ENCODE measurements at places on chromosomes 16 and 17.

- no peaks in the 10 kb centered on the region for H3K36me3 ChIP-seq
- no peaks in the 10 kb centered on the region for H3K27me3 ChIP-seq
- no peak overlapping the region for H3K4me3 ChIP-seq
- H3K4me1 ChIP-seq = no peaks in the 10 kb centered on the region
These were observed 764.7 kb upstream of the KIF2B start for GRCh38 chr17:53058031-53058430.

DNA sequence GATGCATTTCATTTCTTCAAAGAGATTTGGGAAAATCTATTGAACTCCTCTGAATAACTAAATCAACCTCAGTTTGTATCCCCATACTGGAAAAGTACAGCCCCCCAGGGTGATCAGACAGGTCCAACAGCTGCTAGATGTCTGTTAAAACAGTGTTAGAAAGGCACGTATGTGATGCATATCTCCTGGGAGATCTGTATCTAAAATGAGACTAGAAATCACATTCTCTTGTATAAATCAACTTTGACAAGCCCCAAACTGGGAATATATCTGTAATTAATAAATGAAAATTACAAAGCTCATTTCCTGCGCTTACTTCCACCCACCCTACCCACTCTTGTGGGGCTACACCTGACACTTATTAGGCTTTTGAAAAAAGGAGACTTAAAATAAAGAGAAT, 3.8 kb upstream of the KIF2B start:
- no peaks in the 10 kb centered on the region for H3K4me1 ChIP-seq
- H3K27me3 ChIP-seq = no peaks in the 10 kb centered on the region
- no peak overlapping the region for H3K4me3 ChIP-seq
- DNase-seq = no peak
- H3K27ac ChIP-seq = no peak overlapping the region

GRCh38 chr17:77837917-77838316, 120.6 kb upstream of the TNRC6C start:
- H3K27me3 ChIP-seq = no peaks in the 10 kb centered on the region
- H3K27ac ChIP-seq = no peak overlapping the region
- no peak overlapping the region for H3K4me3 ChIP-seq

GRCh38 chr17:13474073-13474800, 127.5 kb downstream of the HS3ST3A1 start:
- H3K27me3 ChIP-seq = no peaks in the 10 kb centered on the region
- no peak for DNase-seq
- H3K4me1 ChIP-seq = no peaks in the 10 kb centered on the region
- H3K4me3 ChIP-seq = no peak overlapping the region
- H3K27ac ChIP-seq = no peak overlapping the region

DNA sequence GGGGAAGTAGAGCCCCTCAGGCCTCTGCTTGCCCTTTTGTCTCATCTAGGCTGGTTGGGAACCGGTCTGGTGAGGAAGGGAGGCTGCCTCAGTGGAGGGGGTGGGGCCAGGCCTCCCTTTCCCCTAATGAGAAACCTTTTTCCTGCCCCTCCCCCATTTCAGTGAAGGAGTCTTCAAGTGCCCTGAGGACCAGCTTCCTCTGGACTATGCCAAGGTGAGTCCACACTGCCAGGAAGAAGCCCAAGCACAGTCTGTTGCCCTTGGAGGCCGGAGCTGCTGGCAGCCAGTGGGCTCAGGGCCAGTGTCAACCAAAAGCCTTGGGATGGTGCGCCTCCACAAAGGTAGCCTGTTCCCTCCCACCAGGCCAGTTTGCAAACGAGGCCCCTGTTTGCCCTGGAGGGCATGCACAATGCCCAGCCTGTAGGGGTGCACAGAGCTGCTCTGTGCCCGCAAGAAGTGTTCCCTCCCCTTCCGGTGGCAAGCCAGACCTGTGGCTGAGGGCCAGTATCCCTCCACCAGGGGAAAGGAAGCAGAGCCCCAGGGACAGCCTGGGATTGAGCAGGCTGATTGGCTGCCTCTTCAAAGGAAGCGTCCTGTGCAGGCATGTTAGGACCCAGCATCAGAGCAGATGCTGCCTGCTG, 3.4 kb downstream of the TRAF4 start:
- H3K4me3 ChIP-seq = no peak overlapping the region
- H3K4me1 ChIP-seq = peaks cover 12% of the 10 kb centered on the region
- H3K27me3 ChIP-seq = no peaks in the 10 kb centered on the region
- no peak overlapping the region for H3K27ac ChIP-seq
- peak; percentile 38 for DNase-seq

DNA sequence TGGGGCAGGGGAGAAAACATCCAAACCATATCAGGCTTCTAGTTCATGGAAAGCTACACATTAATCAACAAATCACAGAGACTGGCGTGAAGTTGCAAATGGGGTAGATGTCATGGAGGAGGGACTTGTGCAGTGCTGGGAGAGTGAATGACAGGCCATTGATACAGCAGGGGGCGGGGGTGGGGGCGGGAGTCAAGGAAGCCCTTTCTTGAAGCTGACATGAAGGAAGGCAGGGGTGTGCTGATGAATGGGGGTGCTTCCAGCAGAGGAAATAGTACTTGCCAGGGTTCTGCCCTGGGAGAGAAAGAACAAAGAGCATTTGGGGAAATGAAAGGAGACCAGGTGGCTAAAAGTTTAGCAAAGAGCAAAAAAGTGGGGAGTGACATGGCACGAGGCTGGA, 269.9 kb downstream of the SHISA9 start:
- no peaks in the 10 kb centered on the region for H3K36me3 ChIP-seq
- H3K27me3 ChIP-seq = no peaks in the 10 kb centered on the region
- H3K27ac ChIP-seq = no peak overlapping the region
- no peaks in the 10 kb centered on the region for H3K4me1 ChIP-seq
- no peak for DNase-seq

GRCh38 chr17:5118219-5118618, 2.4 kb downstream of the USP6 start:
- H3K4me3 ChIP-seq = no peak overlapping the region
- no peak overlapping the region for H3K27ac ChIP-seq
- peaks cover 1% of the 10 kb centered on the region for H3K4me1 ChIP-seq
- H3K27me3 ChIP-seq = peaks cover 2% of the 10 kb centered on the region
- DNase-seq = no peak
- H3K36me3 ChIP-seq = no peaks in the 10 kb centered on the region

- no peaks in the 10 kb centered on the region for H3K36me3 ChIP-seq
- DNase-seq = no peak
- peaks cover 2% of the 10 kb centered on the region for H3K4me1 ChIP-seq
- no peak overlapping the region for H3K4me3 ChIP-seq
- H3K27me3 ChIP-seq = no peaks in the 10 kb centered on the region
- H3K27ac ChIP-seq = no peak overlapping the region
These were observed 4.3 kb upstream of the HSF5 start for GRCh38 chr17:58492238-58493121.

GRCh38 chr17:7842380-7843256, 8.6 kb downstream of the KDM6B start:
- no peaks in the 10 kb centered on the region for H3K27me3 ChIP-seq
- H3K4me1 ChIP-seq = peaks cover 17% of the 10 kb centered on the region
- H3K4me3 ChIP-seq = peak overlapping the region; percentile 83
- no peaks in the 10 kb centered on the region for H3K36me3 ChIP-seq

DNA sequence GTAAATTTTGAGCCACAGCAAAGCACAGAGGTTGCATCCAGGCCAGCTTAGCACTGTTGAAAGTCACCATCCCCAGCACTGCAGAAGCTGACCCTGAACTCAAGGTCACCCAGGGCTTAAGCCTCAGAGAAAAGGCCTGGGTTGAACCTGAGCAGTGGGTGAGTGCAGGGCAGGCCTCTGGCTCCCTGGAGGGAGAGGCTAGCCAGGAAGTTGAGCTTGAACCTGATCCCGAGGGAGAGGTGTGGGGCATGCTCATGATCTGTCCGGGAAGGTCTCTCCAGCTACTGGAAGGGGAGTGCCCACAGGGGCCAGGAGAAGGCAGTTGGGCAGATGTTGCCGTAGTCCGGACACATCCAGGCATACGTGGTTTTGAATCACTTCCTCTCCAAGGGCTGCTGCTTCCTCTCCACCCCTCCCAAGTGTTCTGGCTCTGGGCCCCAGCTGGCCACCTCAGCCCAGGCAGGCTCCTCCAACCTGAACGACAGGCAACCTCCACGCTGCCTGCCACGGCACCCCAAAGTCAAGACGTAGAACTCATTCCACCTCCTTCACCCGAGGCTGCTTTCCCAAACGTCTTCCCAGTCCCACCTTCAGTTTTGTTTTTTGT, 18.4 kb downstream of the CARHSP1 start:
- peak; percentile 64 for DNase-seq
- no peaks in the 10 kb centered on the region for H3K36me3 ChIP-seq
- H3K4me1 ChIP-seq = peaks cover 10% of the 10 kb centered on the region
- no peaks in the 10 kb centered on the region for H3K27me3 ChIP-seq

All from ovary (tissue), 10 donors.